ENCODE measurements at places on chromosomes 16 and 17.

- no peak for DNase-seq
Observed at GRCh38 chr16:17342031-17342430, 128.7 kb downstream of the XYLT1 start.

GRCh38 chr17:65271296-65271695 is 134.1 kb downstream of the RGS9 start:
- no peak for DNase-seq

DNA sequence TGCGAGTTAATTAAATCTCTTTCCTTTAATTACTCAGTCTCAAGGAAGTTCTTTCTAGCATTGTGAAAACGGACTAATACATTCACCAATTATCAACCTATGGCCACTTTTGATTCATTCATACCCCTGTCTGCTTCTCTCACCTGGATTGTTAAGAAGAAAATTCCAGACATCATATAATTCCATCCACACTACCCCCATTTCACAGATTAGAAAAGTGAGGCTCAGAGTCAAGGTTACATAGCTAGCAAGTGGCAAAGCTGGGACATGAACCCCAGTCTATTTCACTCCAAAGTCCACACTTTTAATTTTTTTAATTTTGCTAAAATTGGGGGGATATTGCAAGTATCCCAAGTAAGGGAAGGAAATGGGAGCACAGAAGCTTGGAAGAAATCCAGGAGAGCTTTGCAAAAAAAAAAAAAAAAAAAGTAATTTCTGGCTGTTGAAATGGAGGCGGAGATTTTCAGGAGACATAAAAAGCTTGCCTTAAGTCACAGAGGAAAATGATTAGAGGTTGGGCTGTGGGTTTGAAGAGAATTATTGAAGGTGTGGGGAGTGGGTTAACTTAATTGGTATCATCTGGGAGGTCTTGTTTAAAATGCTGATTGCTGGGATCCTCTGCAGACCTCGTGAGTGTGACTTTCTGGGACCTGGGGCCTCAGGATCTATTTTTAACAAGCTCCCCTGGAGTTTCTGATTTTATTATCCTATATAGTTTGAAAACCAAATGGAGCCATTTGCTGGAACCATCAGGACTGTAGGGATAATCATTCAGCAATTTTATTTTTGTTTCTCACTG is 42.3 kb upstream of the ZKSCAN2 start:
- DNase-seq = no peak

DNA sequence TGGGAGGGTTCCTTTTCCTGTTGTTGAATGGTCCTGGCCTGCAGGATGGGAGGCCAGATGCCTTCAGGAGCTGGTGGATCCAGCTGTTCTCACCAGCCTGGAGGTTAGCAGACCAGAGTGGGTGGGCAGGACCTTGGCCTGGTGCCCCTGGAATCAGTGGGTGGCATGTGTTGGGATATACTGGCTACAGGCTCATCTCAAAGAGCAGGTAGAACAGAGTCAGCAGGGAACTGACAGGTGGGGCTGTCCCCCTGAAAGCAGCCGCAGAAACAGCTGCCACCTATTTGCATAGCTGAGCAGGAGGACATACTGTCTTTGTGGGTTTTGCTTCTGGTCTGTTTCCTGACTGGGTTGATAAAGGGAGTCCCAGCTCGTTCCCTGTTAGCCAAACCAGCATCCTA is 144.1 kb downstream of the RAB11FIP4 start:
- no peak for DNase-seq

DNA sequence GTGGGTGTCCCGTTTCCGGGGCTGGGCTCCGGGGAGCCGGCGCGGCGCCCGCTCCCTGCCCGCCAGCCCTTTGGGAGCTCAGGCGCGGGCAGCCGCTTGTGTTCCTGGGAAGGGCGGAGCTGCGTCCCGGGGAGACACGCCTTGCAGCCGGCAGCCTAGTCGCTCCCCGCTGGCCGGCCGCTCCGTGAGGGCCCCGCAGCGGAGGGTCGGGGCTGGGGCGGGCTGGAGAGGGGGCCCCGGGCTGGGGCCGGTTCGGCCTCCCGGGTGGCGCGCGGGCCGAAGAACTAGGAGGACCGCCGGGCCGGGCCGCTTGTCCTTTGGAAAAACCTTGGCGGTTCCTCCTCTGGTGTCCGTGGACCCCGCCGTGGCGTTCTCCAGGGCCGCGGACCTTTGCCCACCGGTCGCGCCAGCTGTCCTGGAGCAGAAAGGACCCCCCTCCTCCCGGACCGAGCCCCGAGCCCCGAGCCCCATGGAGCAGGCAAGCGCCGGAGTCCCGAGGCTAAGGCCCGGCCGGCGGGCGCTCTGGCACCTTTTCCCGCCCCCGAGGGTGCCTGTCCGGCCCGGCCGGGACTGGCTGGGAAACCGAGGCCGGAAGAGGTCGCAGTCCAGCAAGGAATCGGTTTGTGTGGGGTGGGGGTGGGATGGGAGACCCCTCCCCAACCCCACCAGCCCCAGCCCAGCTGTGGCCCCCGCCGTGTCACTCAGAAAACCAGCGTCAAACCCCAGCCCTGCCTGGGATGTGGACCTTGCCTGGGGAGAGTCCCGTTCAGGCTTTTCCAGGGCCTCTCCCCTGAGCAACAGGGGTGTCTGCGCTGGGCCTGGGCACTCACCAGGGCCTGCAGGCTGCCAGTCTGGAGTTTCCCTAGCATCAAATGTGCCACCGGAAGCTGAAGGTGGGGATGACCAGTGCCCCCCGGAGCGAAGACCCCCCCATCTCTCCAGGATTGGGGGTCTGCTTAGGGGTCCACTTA is 6.8 kb upstream of the TBC1D3B start:
- DNase-seq = peak; percentile 84

DNA sequence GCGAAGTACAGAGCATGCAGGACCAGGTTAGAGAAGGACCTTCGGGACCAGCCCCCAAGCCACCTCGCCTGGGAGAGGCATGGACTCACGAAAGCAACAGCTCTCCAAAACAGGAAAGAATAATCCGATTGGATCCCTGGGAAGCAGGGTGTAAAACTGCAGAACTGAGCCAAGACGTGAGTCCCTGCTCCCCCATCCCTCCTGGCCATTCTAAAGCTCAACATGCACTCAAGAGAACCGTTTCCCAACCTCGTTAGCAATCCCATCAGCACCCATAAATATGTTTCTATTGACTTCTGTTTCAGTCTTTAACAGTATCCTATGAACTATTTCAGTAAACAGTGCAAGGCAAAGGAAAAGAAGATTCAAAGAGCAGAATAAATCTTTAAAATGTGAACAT is 167.0 kb downstream of the COPRS start:
- no peak for DNase-seq

- no peak for DNase-seq
Observed at GRCh38 chr16:66872559-66872942, 7.8 kb upstream of the PDP2 start.

DNA sequence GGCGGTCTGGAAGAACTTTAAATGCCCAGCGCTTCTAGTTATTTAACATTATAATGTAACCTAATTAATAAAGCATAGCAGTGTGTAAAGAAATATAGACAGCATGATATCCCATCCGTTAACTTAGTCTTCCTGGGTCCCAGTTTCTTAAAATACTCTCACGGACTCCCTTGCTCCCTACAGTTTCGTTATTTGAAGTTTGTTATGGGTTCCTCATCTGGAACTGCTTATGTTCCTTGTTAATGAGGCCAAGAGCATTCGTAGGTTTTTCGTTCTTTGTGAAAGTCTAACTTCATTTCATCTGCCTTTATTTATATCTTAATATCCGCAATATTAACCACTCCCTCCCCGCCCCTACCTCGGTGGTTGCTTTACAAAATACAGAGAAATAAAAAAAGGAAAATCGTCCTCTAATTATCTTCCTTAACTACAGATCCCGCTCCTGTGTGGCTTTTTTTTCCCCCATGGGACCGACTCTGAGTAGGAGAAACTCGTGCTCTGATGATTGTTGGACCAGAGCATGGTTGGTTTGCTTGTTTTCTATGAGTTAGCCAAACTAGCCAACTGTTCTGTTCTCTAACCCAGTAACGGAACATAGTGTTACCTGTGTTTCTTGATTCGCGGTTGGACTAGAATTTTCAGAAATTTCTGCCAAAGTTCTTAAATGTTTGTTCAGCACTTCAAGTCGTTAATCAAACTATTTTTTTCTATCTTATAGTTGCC is 863 bp downstream of the ADPRM start:
- DNase-seq = peak; percentile 8

- DNase-seq = no peak
Observed at GRCh38 chr17:79887451-79887991, 48.3 kb upstream of the CBX4 start.

DNA sequence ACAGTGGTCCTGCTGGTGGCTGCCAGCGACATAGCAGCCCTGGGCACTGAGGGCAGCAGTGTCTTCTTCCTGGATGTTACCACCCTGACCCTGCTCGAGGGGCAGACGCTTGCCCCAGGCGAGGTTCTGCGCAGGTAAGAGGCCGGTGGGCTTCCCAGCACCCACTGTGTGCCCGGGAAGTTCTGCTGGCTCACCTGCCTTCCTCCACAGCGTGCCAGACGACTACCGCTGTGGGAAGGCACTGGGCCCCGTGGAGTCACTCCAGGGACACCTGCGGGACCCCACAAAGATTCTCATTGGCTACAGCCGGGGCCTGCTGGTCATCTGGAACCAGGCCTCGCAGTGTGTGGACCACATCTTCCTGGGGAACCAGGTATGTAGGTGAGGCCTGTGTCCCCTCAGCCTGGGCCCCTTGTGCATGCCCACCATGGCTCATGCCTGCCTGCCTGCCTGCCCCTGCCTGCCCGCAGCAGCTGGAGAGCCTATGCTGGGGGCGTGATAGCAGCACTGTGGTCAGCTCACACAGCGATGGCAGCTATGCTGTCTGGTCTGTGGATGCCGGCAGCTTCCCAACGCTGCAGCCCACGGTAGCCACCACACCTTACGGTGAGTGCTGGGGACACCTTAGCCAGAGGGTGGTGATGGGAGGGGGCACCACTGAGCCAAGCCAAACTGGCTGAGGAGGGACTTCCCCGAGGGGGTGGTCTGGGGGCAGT is 8.5 kb downstream of the LLGL1 start:
- DNase-seq = no peak

GRCh38 chr17:49132317-49132698 is 261 bp upstream of the B4GALNT2 start:
- DNase-seq = no peak

GRCh38 chr16:15403392-15403995 is 7.9 kb downstream of the MPV17L start:
- DNase-seq = no peak

- DNase-seq = no peak
Observed at GRCh38 chr17:5624211-5624610, 39.9 kb upstream of the NLRP1 start.

- peak; percentile 71 for DNase-seq
Observed at GRCh38 chr16:65414284-65414984, 292.6 kb upstream of the CDH11 start.

- no peak for DNase-seq
Observed at GRCh38 chr17:63927464-63928171, 4.5 kb downstream of the CD79B start.

GRCh38 chr16:65745-66144 is 6.7 kb downstream of the RHBDF1 start:
- DNase-seq = peak; percentile 53

DNA sequence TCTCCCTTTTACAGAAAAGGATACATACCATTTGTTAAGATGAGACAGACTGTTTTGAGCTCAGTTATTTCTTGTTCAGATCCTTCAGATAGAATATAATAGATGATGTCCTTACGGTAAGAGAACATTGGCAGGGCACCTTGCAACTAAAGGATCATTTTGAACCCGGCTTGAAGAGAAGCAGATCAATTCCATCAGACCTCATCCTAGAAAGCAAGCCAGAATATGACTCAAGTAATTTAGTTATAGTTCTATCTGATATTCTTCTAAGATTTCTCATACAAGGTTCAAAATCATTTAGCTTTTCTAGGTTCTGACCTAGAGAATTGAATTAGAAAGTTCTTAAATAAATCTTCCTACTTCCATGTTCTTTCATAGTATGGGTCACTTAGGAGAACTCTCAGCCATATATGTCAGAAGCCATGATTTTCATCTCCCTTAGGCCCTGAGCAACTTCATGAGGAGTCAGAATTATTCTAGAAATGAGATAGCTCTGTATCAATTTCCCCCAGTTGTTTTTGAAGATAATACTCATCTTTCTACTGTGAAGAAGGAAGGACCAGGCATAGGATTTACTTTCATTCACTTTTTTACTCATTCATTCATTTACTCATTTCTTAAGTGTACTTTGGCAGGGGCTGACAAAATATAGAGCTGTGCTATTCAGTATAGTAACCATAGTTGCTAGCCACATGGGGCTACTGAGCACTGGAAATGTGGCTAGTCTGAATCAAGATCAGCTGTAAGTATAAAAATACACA is 2.5 kb upstream of the CMTM1 start:
- DNase-seq = no peak

GRCh38 chr17:74192950-74193781 is 10.3 kb upstream of the RPL38 start:
- DNase-seq = no peak

DNA sequence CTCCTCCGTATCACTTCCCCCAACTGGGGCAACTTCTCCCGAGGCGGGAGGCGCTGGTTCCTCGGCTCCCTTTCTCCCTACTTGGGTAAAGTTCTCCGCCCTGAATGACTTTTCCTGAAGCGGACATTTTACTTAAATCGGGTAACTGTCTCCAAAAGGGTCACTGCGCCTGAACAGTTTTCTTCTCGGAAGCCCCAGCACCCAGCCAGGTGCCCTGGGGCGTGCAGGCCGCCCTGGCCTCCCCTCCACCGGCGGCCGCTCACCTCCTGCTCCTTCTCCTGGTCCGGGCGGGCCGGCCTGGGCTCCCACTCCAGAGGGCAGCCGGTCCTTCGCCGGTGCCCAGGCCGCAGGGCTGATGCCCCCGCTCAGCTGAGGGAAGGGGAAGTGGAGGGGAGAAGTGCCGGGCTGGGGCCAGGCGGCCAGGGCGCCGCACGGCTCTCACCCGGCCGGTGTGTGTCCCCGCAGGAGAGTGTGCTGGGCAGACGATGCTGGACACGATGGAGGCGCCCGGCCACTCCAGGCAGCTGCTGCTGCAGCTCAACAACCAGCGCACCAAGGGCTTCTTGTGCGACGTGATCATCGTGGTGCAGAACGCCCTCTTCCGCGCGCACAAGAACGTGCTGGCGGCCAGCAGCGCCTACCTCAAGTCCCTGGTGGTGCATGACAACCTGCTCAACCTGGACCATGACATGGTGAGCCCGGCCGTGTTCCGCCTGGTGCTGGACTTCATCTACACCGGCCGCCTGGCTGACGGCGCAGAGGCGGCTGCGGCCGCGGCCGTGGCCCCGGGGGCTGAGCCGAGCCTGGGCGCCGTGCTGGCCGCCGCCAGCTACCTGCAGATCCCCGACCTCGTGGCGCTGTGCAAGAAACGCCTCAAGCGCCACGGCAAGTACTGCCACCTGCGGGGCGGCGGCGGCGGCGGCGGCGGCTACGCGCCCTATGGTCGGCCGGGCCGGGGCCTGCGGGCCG is 1.6 kb downstream of the HIC1 start:
- DNase-seq = no peak

DNA sequence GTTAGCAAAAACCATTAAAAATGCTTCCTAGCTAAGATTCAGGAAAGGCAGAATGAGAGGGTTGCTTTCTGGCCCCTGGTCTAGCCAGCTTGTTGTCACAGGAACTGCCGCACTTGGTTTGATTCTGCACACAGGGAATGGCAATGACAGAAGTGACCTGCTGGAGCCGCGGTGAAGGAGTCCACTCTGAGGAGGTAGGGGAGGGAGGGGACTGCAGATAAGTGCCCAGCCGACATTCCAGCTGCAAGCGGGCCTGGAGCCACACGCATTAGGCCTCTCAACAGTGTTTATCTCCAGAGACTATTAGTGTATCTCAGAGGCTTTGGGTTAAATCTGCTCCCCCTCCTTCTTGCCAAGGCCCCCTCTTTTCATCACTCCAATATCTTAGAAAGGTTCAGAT is 38.6 kb downstream of the CDRT15 start:
- DNase-seq = no peak
